ENCODE measurements at places on chromosomes 11 and 22.

- DNase-seq = no peak
Measured at GRCh38 chr11:127639916-127640315, 639.3 kb upstream of the KIRREL3 start.

DNA sequence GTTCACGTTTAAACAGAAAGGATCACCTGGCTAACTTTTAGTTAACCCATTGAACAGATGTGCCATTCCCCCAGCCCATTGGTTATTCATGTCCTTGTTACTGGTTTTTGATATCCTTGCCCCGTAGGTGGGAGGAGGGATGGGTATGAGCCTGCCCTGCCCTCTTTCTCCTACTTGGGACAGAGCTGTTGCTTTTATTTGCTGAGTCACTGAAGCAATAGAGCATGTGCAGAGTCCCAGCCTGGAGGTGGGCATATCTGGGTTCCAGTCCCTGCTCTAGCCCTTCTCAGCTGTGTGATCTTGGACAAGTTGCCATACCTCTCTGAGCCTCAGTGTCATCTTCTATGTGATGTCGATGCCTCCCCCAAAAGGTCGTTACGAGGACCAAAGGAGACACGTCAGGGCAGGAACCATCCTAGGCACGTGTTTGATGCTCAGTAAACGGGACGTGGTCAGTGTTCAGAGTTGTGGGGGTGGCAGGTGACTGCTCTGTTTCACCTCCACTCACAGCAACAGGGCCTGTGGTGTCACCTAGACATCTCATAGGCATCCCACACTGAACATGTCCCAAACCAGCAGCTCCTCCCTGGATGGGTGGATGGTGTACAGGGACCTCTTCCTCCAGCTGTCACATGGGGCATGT, 61.0 kb downstream of the BMAL1 start:
- DNase-seq = no peak

- DNase-seq = no peak
Measured at GRCh38 chr11:83191986-83192385, 1.5 kb upstream of the ANKRD42 start.

DNA sequence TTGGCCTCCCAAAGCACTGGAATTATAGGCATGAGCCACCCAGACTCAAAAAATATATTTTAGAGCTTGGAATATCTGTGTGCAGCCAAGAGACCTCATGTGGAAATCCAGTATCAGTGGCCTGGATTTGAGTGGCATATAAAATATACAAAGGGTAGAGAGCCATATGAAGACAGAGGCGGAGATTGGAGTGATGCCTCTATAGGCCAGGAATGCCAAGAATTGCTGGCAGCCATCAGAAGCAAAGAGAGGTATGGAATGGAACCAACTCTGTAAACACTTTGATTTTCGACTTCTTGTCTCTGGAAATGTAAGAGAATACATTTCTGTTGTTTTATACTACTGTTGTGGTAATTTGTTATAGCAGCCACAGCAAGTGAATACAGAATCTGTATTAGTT, 123.0 kb downstream of the PLEKHA7 start:
- no peak for DNase-seq

DNA sequence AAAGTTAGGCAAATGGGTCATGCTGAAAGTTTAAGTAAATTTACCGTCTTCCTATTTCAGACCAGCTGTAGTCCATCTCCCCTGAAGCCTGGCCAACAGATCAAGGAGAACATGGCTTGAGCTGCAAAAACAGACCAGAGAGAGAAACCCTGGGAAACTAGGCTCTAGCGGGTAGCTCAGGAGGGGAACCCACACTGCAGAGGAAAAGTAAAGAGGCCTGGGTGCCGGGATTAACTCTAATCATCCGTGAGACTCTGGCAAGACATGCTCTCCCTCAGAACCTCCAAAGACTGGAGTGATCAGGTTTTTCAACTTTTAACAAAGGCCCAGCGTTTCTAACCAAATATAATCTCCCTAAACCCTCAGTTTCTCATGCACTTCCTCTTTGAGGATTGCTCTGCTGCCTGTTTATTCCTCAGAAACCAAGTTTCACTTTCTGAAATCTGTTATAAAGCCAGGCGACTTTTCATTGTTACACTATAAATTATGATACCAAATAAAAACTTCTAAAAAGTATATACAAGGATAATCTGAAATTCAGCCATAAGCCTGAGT, 67.5 kb downstream of the GAB2 start:
- no peak for DNase-seq

DNA sequence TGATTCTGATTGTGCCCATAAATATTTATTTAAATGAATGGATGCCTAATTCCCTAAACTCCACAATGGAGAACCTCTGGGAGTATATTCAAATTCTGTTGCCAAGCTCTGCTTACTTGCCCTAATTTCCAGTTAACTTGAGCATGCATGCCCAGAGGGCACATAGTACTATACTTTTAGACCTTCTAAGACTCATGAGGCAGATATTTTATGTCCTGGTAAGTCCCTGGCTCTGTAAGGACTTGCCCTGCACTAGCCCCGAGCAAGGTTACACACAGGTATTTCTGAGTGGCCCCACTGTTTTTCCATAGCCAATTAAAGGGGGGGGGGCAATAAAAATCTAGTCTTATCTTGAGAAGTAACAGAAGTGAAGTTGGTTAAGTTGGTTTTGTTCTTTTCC, 21.1 kb upstream of the CAPRIN1 start:
- DNase-seq = no peak

All from AG04449 (cell line).